AML-193 (cell line): ENCODE measurements at places on chromosomes 3 and 15.

- DNase-seq, result peak; percentile 51
Measured at GRCh38 chr3:172538368-172539151, 15.3 kb upstream of the TNFSF10 start.

DNA sequence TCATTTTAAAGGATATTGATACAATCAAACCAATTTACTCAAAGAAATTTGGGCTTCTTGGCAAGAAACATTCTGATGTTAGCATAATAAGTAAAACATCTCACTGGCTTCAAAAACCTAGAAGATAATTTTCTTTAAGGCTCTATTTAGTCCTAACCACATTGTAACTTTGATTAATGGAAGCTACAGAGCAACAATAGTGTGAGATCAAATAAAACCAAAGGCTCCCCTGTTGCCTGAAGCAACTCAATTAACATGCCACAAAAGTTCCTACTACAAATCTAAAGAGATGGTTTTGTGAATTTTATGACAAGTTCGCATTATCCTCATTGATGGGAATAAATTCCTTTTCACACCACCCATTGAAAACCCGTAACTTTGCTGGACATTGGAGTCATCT, 5.9 kb downstream of the DPH6 start:
- DNase-seq, result no peak

DNA sequence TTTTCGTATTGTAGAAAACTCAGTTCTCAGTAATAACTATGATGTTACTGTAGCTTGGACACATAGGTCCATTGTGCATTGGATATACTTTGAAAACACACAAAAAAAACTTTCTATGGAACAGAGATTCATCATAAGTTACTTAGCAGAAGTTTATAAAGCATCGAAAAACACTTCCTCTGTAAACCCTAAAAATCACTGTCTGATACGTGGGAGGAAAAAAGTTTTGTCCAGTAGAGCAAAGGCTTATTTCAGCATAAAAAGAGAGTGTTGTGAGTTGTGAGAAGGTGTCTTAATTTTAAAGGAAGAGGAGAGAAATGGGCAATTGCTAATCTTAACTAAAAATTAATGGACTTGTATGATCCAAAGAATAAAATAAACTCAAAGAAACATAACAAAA, 64.8 kb downstream of the OSTN start:
- no peak for DNase-seq

- DNase-seq, result no peak
Measured at GRCh38 chr3:185221203-185221602, 32.6 kb downstream of the EHHADH start.

DNA sequence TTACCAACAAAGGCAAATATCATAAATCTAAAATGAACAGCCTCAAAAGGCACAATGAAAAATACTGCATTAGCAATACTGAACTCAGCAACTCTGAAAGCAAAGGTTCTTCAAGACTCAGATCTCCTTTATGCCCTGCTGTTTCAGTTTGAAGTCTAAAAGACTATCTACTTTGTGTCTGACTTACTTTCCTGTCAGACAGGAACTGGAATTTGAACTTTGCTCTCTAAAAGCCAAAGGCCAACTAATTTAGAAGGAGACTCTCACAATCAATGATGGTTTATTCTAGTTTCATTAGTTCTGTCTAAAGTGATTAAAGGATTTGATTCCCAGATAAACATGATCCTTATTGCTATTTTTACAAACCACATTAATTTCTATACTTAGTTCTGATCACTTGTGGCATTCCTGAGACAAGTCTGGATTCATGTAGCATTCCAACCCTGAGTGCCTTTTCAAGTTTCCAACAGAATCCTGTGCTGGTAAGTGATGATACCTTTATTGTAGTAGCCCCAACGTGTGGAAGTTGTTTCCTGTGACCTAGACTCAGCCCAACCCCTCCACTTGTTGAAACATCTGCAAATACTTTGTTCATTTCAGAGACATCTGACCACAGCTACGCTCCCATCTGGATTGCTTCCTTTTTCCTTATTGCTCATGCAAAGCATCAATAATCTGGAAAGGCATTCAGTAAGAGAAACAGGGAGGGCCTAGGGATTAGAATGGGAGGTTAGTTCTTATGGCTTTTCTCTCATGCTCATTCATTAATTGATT, 14.9 kb upstream of the LEKR1 start:
- no peak for DNase-seq

GRCh38 chr3:123523023-123523412, 61.8 kb downstream of the HACD2 start:
- DNase-seq, result peak; percentile 85

DNA sequence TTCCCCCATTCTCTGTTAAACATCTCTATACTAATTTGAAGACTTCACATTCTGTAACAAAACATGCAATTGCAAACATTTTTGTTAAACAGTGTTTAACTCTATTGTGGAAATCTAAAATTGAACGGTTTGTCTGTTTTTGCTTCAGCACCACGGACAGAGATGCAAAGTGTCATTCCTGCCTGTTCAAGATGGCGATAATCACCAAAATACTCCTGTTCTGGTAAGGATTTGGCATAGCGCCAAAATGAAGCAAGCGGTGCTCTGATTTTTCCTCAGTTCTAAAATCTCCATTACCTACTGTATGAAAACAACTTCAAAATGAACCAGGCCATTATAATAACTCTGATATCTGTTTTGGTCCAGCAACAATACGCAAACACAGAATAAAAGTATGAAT, 129.7 kb upstream of the TUSC7 start:
- no peak for DNase-seq

GRCh38 chr3:46393554-46394434, 13.1 kb downstream of the CCR5AS start:
- peak; percentile 79 for DNase-seq

- DNase-seq, result no peak
Measured at GRCh38 chr3:146557745-146558144, 13.3 kb upstream of the PLSCR1 start.

GRCh38 chr3:122660297-122660974, 20.2 kb upstream of the PARP14 start:
- DNase-seq, result no peak

- peak; percentile 80 for DNase-seq
Measured at GRCh38 chr3:25831578-25831977, 41.7 kb downstream of the OXSM start.
